NCI-H1092 treated with DMSO at 0.1 percent for 48 hours (cell line): ENCODE measurements at places on chromosomes 1 and 21.

- peak; percentile 63 for DNase-seq
These were observed 1.5 kb downstream of the TGFB2 start for GRCh38 chr1:218346391-218347204.

DNA sequence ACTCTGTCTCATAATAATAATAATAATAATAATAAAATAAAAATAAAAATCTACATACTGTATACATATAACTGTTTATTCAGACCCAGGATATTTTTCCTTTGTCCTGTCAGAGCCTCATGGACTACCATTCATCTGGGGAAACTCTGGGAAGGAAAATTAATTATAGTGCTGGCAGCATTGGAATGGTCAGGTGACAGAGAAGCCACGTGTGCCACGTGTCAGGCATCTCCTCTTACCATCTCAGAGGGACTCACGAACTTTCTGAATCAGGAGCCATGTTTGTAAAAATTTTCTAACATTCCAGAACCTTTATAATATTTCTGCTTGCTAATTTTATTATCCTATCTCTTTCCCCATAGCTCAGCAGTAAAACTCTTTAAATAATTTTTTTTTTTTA lies 97.8 kb upstream of the HNRNPU start:
- no peak for DNase-seq

GRCh38 chr1:198155253-198155652 lies 1.5 kb upstream of the NEK7 start:
- DNase-seq = no peak

GRCh38 chr1:7232441-7233236 lies 447.4 kb downstream of the CAMTA1 start:
- DNase-seq = no peak

GRCh38 chr1:182649041-182649440 lies 35.3 kb downstream of the RGS8 start:
- no peak for DNase-seq

DNA sequence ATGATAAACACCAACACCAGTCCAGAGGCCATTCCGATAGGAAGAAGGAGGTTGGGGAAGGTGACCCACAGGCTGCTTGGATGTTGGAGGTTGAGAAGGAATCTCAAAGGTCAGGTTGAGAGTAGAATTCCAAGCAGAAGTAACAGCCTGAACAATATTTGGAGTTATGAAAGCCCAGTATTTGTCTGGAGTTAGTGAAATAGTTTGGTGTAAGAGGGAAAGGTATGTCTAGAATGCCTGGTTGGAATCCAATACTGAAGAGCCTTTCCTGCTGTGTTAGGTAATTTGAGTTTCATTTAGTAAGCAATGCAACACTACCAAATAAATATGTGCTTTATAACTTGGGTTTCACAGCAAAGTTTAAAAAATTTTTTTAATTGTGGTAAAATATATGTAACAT lies 70.5 kb upstream of the MCOLN3 start:
- no peak for DNase-seq

GRCh38 chr1:156499842-156500542 lies 583 bp downstream of the MEF2D start:
- peak; percentile 45 for DNase-seq

DNA sequence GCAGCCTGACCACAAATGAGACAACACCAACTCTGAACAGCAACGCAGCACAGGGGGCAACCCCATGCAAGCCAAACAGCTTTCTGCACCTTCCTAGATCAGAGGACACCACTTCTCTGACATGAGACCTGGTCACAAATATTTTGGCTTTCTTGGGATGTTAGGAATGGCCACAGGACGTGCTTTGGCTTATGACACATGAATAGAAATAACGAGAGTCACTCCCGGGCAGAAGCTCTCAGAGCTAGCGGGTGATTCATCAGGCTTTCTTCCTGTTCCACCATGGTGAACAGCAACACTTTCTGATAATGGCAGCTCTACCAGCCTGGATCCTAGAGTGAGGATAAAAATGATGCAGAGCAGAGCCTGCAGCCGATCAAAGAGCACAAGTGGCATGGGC lies 39.4 kb downstream of the PAFAH2 start:
- DNase-seq = no peak
